ENCODE measurements at places on chromosomes 11 and 22.

- no peak for DNase-seq
These were observed 13.1 kb downstream of the UBASH3B start for GRCh38 chr11:122668562-122669090.

- DNase-seq: no peak
These were observed 7.1 kb downstream of the VSIG10L2 start for GRCh38 chr11:125952973-125953372.

- DNase-seq: no peak
These were observed 5.2 kb upstream of the RASSF10 start for GRCh38 chr11:13003736-13004493.

- DNase-seq: peak; percentile 6
These were observed 16.3 kb upstream of the CABP2 start for GRCh38 chr11:67539550-67539949.

GRCh38 chr11:72343006-72343756 is 91.2 kb downstream of the CLPB start:
- DNase-seq: no peak

DNA sequence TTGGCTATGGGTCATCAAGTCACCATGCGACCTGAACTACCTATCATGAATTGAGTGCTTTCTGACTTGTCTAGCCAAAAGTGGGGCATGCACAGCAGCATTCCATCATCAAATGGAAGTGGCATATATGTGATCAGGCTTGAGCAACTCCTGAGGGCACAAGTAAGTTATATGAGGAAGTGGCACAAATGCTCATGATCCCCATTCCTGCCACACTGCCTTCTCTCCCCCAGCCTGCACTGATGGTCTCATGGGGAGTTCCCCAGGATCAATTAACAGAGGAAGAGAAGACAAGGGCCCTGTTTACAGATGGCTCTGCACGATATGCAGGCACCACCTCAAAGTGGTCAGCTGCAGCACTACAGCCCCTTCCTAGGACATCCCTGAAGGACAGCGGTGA is 21.8 kb downstream of the MS4A4E start:
- no peak for DNase-seq

GRCh38 chr11:76776472-76776871 is 6.7 kb upstream of the TSKU start:
- DNase-seq: no peak

DNA sequence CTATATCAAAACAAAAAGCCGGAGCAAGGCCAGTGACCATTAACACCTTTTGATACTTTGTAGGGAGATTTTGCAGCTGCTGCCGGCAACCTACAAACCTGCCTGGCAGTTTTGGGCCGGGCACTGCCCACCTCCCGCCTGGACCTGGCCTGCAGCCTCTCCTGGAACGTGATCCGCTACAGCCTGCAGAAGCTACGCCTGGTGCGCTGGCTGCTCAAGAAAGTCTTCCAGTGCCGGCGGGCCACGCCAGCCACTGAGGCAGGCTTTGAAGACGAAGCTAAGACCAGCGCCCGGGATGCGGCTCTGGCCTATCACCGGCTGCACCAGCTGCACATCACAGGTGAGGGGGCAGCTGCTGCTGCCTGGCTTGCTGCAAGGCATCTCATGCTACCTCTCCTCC is 34.2 kb downstream of the SHISA8 start:
- DNase-seq: no peak

DNA sequence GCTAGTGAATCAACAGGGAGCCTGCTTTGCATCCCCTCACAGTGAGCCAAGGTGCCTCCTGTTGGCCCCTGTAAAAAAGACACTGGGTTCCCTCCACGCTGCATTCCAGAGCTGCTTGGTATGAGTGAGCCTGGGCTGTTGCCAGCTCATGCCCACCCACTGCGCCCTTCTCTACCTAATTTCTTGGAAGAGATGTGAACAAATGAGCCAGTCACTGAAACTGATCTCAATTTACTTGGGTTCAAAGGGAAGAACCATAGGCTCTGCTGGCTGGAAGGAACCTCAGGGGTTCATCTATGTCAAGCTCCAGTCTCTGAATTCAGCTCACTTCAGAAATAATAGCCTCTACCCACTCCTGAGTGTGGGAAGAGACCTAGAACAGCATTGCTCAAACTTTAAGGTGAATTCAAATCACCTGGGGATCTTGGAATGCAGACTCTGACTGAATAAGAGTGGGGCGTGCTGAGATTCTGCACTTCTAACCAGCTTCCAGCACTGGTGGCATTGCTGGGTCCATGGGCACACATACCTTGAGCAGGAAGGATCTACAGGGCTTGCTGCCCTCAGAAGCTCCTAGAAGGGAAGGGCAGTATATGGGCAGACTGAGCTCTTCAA is 5.4 kb upstream of the TMPRSS4 start:
- DNase-seq: no peak

DNA sequence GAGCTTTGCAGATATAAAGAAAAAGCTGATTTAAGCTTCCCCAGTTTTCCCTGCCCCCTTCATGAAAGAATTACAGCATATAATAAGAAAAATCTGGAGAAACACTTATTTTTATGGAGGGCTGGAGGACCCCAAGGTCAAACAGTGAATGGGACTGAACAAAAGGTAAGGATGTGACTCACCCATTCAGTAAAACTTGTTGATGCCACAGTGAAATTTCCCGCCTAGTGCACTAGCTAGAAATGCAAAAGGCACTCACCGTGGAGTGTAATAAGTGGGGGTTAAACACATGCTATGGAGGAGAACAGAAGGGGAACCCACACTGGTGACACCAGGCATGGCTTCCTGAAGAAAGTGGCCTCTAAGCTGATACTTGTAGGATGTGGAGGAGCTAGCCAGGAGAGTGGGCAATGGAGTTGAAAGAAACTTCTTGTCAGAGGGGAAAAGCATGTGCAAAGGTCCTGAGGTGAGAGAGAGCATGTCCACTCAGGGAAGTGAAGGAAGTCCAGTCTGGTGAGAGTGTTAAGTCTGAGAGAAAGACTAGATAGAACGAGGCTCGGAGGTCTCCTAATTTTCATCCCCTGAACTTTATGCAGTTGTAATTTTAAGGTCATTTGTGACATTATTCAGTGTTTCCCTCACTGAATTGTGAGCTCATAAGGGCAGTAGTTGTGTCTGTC is 77.1 kb downstream of the MIAT start:
- no peak for DNase-seq

- no peak for DNase-seq
These were observed 845.3 kb downstream of the FAM181B start for GRCh38 chr11:81888391-81888790.

GRCh38 chr22:38870312-38870741 is 1.7 kb downstream of the CBX6 start:
- DNase-seq: peak; percentile 79

DNA sequence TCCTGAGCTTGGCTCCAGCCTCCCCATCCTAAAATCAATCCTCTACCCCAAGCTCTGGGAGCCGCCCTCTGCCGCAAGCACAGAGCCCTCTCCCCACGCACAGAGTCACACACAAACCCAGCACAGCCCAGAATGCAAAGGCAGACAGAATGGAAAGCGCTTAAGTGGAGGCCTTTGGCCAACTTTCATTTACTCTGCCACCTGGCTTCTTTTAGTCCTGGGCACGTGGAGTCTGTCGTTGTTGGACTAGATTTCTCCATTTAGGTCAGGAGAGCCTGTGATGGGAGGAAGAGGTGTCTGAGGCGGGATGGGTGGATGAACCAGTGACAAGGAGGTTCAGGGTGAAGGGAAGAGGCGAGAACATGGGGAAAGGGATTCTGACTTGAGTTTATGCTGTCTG is 191.7 kb downstream of the DSCAML1 start:
- no peak for DNase-seq

DNA sequence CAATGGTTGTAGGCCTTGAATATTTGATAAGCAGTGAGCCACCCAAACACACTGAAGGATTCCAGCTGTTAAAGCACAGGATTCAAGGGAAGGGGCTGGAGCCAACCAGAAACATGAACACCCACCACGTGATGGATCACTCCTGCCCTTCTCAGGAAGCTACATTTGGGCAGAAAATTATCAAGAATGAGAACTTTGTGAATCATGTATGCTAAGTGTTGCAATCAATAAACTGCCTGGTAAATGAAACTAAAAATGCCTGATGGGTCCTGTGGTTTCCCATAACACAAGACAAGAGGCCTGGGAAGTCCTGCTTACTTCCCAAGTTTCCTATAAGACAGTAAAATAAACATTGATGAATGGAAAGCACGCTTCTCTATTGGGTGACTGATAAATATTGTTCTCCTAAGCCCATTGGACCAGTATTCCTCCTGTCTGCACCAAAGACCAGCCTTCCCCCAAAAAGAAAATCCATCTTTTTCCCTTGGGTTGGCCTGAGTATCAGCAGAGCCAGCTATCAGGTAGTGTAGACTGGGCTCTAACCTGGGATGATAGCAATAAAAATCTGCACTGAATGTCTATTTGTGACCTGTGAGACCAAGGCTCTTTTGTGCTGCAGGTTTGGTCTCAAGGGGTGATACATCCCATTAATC is 98.4 kb downstream of the CCDC83 start:
- no peak for DNase-seq

GRCh38 chr11:103668859-103669258 is 367.6 kb upstream of the DDI1 start:
- DNase-seq: no peak

GRCh38 chr11:13928566-13929251 is 33.8 kb upstream of the SPON1 start:
- DNase-seq: no peak

- DNase-seq: no peak
These were observed 45.5 kb downstream of the ADM start for GRCh38 chr11:10350334-10350733.

DNA sequence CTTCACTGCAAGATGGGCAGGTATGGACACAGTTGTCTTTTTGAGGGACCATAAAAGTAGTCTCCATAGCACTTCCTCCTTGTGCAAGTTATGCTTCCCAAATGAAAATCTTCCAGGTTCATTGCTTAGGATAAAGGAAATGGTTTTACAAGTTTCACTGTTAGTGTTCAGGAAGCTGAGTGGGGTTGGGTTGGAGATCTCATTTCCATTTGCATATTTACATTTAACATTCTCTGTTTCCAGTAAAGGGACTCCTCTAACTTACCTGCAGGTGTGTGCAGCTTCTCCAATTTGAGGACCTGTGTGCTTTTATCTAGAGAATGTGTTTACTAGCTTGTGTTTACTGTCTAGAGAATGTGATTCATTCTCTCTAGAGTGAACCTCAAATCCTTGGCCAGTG is 141.3 kb upstream of the POU2AF2 start:
- DNase-seq: no peak

- no peak for DNase-seq
These were observed 11.6 kb downstream of the MMP3 start for GRCh38 chr11:102831489-102832440.

GRCh38 chr11:101915791-101916291 is 481 bp downstream of the ANGPTL5 start:
- no peak for DNase-seq

DNA sequence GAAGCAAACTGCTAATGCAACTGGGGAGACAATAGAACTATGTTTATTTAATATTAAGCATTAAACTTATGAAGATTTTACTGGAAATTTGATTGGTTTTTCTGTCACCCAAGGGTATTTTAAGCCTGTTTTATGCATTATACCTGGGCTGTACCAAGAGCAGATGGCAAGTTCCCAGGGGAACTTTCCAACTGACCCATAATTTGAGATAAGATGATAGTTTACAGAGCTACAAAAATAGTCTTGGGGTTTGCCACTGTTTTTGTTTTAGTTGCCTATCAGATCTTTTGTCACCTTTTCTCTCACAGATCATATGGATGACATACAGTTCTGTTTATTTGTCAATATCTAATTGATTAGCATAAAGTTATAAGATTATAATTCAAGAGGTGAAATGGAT is 43.9 kb downstream of the PDE3B start:
- DNase-seq: no peak

- DNase-seq: no peak
These were observed 128.6 kb downstream of the SLC17A6 start for GRCh38 chr11:22466809-22467208.

GRCh38 chr11:120686516-120686915 is 175.0 kb downstream of the GRIK4 start:
- DNase-seq: no peak

- no peak for DNase-seq
These were observed 13.7 kb downstream of the RNF141 start for GRCh38 chr11:10526974-10527918.

DNA sequence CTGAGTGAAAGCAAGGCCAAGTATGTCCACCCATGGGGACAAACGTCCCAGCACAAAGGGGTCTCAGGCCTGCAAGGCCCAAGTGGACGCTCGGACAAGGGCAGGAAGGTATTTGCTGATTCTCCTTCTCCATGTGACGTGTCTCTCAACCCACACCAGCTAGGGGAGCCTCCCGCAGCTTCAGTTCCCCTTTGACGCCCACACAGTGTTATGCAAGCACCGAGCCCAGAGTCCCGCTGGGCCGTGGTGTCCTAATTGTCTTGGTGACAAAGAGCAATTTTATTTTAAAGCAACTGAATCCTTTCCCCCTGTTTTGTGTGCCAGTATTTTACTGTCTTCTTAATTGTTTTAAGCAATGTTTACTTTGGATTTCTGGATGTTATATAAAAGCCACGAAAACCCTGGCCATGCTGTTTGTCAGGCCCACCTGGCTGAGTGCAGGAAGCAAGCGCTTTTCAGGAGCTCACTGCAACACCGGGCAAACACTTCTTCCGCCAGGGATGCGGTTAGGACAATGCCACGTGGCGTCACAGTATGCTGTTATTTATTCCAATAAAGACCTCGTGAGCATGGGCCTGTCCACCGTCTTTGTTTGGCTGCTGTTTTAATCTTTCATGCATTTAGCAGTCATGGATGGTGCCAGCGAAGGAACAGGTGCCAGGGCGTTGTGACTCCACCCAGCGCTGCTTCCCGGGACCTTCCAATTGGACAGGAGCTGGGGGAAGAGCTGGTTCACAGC is 8.2 kb upstream of the PARVG start:
- DNase-seq: no peak

- DNase-seq: no peak
These were observed 12.6 kb downstream of the TECTA start for GRCh38 chr11:121113611-121114010.

DNA sequence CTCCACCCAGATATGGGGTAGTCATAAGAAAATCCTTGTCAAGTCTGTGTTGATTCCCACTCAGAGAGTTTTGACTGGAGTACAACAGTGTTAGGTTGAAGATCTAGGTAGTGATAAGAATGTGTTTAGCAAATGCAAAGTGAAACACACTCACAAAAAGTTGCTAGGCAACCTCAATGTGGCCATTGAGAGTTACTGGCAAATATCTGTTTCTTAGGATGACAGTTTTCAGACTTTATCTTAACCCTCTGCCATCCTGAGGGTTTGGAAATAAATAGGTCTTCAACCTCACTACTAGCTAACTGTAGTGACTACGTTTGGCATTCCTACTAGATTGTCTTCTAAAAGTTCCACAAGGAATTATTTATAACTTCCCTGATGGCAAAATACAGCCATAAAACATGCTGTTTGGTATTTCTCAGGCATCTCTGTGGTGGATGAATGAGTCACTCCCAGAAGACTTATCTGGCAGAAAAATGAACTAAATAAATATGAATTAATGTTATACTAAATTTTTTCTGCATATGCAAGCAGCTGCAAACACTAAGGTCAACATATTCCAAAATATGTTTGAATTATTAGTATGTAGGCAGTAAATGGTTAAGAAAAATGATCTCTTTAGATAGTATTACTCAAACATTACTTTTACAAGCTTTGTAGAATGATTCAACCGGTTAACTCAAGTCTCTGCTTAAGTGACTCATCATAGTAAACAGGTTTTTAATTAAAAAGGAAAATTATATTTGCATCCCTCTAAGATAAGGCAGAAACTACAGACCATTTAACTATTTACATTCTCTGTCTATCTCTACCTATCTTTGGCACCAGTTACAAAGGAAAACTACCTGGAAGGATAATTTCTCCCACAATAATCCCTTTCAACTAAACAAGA is 17.1 kb upstream of the SYTL2 start:
- no peak for DNase-seq

GRCh38 chr11:60528934-60529333 is 13.7 kb downstream of the MS4A13 start:
- no peak for DNase-seq

Measured in HuH-7.5 (cell line).